Left kidney (tissue), 8 donors: ENCODE measurements at places on chromosomes 7 and 10. TPM values are rescaled to one million over a fixed set of nuclear protein-coding genes. Genes with fewer than 3 reads are reported as not detected.

Gene NACAD
- 8.6 TPM for polyA plus RNA-seq

Gene SEMA4G
- 63.0 TPM for polyA plus RNA-seq

Gene CDK6
- polyA plus RNA-seq: 48.9 TPM

Gene CPVL
- 57.8 TPM for polyA plus RNA-seq

Gene PIK3AP1
- polyA plus RNA-seq: 4.5 TPM

Gene CUBN
- 276 TPM for polyA plus RNA-seq

Gene CLRN3
- polyA plus RNA-seq: 22.5 TPM

Gene ANXA8
- polyA plus RNA-seq: 0.38 TPM

Gene CACNB2
- polyA plus RNA-seq: 5.8 TPM

Gene SKIDA1
- 12.2 TPM for polyA plus RNA-seq

Gene DYNC1I1
- polyA plus RNA-seq: 0.98 TPM

Gene CPED1
- 43.4 TPM for polyA plus RNA-seq

Gene SPDYE5
- polyA plus RNA-seq: 7.3 TPM

Gene C10orf53
- polyA plus RNA-seq: not detected

Gene WAC
- polyA plus RNA-seq: 173 TPM

Gene LRRD1
- 0.75 TPM for polyA plus RNA-seq

Gene TUBB8
- 1.1 TPM for polyA plus RNA-seq

Gene TFPI2
- polyA plus RNA-seq: 10.3 TPM

Gene CAV1
- 27.3 TPM for polyA plus RNA-seq

Gene PPP1R17
- not detected for polyA plus RNA-seq

Gene HOXA6
- 26.5 TPM for polyA plus RNA-seq

Gene NYAP1
- polyA plus RNA-seq: 1.6 TPM

Gene GRM3
- polyA plus RNA-seq: 0.13 TPM

Gene PRKRIP1
- 42.4 TPM for polyA plus RNA-seq

Gene OGDHL
- polyA plus RNA-seq: 45.7 TPM

Gene TBC1D12
- polyA plus RNA-seq: 21.6 TPM

Gene CYP2W1
- polyA plus RNA-seq: 2.1 TPM

Gene SORBS1
- polyA plus RNA-seq: 41.7 TPM

Gene CC2D2B
- polyA plus RNA-seq: 3.3 TPM

Gene BEND7
- 40.7 TPM for polyA plus RNA-seq

Gene GHRHR
- 0.33 TPM for polyA plus RNA-seq

Gene TMEM176A
- polyA plus RNA-seq: 90.9 TPM

Gene PAPSS2
- 37.2 TPM for polyA plus RNA-seq

Gene NEBL
- polyA plus RNA-seq: 90.1 TPM

Gene ABHD11
- polyA plus RNA-seq: 26.9 TPM

Gene TMEM106B
- polyA plus RNA-seq: 95.6 TPM

Gene FFAR4
- not detected for polyA plus RNA-seq

Gene DYDC2
- polyA plus RNA-seq: 3.5 TPM

Gene SEMA3A
- polyA plus RNA-seq: 14.5 TPM

Gene AKR1C2
- polyA plus RNA-seq: 8.5 TPM

Gene MKI67
- polyA plus RNA-seq: 89.3 TPM

Gene SFMBT2
- 9.3 TPM for polyA plus RNA-seq

Gene PRRT4
- 0.81 TPM for polyA plus RNA-seq

Gene RHOBTB1
- polyA plus RNA-seq: 99.3 TPM

Gene KCND2
- polyA plus RNA-seq: 2.9 TPM

Gene PLXDC2
- 32.9 TPM for polyA plus RNA-seq

Gene CACNA2D1
- polyA plus RNA-seq: 33.9 TPM

Gene GSAP
- polyA plus RNA-seq: 16.6 TPM
